NCI-H187 treated with DMSO at 0.1 percent for 48 hours (cell line): ENCODE measurements at places on chromosomes 6 and 20.

GRCh38 chr6:113630738-113631535 is 226.2 kb upstream of the MARCKS start:
- DNase-seq, result no peak

GRCh38 chr6:161035981-161036263 is 44.4 kb downstream of the MAP3K4 start:
- DNase-seq, result no peak

DNA sequence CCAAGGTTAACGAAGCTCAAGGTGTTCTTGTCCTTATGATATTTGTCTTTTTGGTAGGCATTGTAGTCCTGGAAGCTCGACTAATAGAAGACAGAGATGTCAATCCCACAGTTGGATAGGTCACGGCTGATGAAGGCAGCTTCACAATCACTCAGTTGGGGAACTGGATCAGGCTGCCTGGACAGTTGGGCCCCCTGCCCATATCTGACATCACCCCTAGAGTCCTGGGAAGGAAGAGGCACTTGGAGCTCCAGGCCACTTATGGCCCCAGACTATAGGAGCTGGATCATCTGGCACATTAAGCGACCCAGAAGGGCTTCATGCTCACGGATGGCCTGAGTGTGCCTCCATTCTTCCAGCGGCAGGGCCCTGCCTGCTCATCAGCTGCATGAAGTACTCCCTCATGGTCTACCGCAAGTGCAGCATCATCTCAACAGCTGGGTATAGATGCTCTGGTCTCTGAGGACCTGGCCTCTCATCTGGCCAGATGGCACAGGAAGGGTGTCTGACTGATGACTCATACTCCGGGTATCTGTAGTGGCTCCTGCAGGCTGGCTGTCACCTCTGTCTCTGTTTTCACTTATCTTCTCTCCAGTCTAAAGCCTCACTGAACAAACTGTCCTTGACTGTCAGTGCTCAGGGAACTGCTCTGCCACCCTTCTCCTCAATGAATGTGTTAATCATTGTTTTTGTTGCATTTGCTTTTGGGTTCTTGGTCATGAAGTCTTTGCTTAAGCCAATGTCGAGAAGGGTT is 29.2 kb upstream of the SSR1 start:
- DNase-seq, result no peak

- no peak for DNase-seq
Measured at GRCh38 chr6:36769183-36769675, 70.0 kb downstream of the CPNE5 start.

DNA sequence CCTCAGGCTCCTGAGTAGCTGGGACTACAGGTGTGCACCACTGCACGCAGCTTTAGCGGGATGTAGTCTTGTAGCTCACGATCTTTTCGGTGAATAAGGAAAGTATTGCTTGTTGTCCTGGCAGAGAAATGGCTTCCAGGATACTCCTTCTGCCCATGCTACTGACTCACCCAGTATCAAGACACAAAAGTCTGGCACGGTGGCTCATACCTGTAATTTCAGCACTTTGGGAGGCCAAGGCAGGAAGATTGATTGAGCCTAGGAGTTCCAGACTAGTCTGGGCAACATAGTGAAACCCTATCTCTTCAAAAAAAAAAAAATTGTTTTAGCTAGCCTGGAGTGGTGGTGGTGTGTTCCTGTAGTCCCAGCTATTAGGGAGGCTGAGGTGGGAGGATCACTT is 40.9 kb upstream of the B4GALT5 start:
- no peak for DNase-seq

DNA sequence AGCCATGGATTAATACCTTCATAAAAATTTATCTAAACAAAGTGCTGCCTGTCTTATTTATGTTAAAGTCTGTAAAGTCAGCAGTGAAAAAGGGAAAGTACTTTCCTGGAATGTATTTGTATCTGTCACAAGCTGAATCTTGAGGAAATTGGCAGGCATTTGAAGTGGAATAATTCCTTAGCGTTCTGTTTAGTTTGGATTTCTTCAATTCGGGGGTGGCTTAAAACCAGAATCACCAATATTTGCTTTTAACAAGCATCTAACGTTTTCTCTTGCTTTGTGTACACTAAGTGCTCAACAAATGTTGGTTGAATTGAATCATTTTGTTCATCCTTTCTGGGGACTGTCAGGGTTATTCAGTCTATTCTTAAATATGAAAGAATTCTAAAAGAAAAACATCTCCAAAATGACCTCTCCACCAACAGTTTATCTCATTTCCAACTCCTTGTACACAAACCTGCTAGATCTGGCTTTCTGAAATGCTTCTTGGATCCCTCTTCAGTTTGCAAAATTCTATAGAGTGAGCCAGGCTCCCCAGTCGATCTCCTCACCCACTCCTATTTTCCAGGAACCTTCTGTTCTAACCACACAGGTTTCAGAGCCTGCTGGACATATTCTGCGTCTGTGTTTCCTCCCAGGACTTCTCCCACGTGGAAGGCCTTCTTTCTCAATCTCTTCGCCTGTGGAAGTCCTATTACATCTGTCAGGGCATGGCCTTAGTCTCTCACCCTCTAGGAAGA is 2.0 kb upstream of the NPEPL1 start:
- DNase-seq, result no peak

DNA sequence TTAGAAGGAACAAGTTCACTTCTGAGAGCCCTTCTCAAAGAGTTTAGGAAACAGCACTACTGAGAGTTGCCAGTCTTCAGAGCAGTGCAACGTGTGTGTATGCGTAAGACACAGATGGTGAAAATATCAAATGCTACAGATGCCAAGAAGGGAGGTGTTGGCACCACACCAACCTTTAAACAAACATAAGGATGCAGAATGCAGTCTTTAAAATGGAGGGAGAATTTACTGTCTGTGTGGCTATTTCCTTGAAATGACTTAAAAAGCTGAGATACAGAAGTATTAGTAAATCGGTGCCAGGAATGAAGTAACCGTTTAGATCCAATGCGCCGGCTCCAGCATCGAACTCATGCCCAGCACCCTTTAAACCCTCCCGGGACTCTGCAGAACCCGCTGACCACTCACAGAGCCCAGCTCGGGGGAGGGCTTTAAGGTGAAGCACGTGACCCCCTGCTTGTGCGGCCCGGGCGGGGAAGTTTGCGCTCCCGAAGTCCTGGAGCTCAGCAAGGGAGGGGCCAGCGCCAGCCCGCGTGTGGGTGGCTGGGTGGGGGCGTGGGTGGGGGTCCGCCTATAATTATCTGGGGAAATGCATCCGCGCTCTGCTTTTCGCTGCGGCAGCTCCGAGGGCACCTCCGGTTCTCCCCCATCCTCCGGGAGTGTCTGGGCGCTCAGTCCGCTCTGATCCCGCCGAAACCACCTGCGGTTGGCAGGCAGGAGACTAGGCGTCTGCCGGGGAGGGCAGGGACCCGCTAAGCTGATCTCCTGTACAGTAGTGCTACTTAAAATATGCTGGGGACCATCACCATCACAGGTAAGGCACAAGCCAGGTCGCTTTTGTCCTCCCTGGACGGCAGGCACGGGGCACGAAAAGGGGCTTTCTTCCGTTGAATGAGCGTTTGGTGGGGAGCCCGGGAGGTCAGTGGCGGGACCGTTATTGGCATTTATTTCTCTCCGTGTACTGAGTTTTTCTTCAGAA is 66.0 kb downstream of the ZBTB2 start:
- DNase-seq, result no peak

GRCh38 chr6:51314965-51315364 is 496.3 kb downstream of the TFAP2B start:
- DNase-seq, result no peak

- no peak for DNase-seq
Measured at GRCh38 chr20:38952153-38952552, 10.0 kb upstream of the DHX35 start.

- no peak for DNase-seq
Measured at GRCh38 chr6:162854734-162855191, 127.0 kb downstream of the PACRG start.

DNA sequence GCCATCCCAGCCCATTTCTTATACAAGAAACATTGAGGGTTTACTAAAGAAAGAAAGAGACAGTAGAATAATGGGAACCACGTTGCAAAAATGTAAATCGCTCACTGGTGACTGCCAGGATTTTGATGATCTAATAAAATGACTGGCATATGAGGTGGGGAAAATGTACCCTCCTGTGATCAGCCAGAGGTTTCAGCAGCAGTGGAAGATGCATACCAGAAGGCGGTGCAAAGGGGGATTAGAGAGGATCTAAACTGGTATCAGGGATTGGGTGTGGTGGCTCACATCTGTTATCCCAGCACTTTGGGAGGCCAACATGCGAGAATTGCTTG is 60.8 kb upstream of the DDR1 start:
- DNase-seq, result no peak

- DNase-seq, result peak; percentile 23
Measured at GRCh38 chr6:143765422-143766184, 77.5 kb upstream of the LTV1 start.

- DNase-seq, result no peak
Measured at GRCh38 chr6:122400462-122401089, 1.1 kb downstream of the HSF2 start.

GRCh38 chr20:45392733-45393132 is 14.6 kb upstream of the TP53TG5 start:
- no peak for DNase-seq

DNA sequence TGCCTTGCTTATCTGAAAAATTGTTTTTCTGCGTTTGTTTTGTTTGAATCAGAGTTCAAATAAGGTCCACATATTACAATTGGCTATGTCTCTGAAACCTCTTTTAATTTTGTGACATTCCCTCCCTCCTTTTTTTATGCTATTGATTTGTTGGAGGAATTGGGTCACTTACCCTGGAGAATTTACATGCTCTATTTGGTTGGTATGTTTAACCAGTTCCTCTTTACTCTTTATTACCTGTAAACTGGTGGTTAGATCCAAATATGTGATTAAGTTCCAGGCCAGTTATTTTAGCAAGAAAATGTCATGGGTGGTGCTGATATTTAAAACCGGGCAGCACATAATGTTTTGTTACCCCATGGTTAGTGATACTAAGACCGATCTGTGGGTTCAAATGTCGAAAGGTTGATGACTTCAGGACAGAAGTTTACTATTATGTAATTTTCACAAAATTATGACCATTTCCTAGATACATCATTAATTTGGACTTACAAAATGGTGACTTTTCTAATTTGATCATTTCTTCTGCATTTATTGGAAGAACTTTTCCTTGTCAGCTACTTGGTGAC is 77.3 kb downstream of the KIZ start:
- DNase-seq, result no peak

DNA sequence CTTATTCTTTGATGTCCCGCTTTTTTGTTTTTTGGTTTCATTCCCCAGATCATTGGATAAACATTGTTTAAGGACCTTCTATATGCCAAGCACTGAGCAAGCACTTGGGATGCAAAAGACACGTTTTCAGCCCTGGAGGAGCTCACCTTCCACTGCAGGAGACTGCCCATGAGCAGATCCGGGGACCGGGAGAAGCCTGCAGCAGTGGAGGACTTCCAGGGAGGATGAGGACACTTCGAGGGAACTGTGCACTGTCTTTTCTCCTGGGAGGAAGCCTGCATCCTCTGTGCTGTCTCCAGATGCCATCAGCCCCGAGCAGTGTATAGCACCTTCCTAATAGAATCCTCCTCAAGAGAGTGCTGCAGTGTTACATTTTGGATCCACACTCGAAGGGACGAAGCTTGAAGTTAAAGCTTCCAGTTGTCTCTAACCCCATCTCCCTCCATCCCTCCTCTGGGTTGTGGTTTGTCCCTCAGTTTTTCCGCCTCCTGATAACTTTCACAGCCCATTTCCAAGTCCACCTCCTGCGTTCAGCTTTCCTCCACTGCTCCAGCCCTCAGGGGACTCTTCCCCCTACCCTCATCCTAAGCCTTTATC is 5.8 kb upstream of the KCNG1 start:
- no peak for DNase-seq

DNA sequence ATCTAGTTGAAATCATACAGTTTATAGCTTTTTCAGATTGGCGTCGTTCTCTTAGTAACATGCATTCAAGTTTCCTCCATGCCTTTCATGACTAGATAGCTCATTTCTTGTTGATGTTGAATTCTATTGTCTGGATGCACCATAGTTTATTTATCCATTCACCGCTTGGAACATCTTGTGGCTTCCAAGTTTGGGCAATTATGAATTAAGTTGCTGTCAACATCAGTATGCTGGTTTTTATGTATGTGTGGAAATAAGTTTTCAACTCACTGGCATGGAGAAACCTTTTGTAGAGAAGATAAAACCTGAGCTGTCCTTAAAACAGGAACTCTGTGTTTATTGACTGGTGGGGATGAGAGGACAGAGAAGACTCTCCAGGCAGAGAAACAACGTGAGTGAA is 248.0 kb downstream of the CDC5L start:
- DNase-seq, result no peak

DNA sequence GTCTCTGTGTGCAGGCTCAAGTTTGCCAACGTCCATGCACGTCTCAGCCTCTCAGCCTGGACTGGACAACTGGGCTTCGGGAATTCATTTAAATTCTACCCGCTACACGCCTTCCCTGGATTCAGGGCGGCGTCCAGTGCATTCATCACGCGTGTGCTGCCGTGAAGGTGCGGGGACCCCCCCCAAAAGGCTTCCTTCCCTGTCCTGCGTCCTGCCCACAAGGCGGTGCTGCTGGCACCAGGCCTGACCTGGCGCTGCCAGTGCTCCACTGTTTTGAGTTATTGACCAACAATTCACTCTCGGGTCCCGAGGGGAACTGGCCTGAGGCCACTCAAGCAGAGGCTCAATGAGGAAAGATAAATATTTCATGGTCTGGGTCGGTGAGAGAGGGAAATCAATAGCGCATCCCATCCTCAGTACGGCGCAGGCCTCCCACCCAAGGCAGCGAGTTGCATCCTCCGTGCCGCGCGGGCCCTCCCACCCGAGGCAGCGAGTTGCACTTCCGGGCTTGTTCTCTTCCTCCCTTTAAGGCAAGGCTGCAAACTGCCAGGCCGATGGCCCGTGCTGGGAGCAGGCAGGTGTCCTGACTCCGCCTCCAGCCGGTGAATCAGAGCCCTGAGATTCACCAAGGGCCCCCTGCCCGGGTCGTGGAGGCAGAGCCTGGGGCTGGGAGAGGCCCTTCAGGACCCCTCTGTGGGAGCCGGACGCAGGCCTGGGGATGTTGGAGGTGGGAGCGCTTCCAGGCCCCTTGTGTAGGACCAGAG is 22.8 kb upstream of the BHLHE23 start:
- DNase-seq, result no peak

- peak; percentile 31 for DNase-seq
Measured at GRCh38 chr6:4466261-4466660, 309.9 kb upstream of the CDYL start.

DNA sequence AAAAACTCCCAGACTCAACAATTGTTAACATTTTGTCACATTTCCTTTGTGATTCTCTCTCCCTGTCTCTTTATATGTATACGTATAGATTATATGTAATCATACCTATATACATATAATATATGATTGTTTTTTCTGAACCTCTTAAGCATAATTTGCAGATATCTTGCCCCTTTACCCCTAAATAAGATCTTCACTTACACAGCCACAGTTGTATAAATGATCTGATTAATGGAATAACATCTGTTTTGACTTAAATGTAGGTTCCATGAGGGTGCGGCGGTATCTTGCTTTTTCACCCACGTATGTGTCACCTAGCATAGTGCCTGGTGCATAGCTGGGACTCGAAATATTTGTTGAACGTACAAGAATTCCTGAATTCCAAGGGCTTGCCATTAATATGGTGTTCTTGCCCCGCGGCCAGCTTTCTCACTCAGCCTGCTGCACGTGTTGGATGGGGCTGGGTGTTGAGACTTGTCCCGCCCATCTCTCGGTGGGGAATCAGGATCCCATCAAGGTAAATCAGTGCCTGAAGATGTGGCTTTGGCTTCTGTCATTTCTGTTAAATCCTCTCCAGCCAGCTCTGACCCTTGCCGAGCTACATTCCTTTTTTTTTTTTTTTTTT is 10.4 kb upstream of the MANBAL start:
- DNase-seq, result no peak

- no peak for DNase-seq
Measured at GRCh38 chr6:134666125-134666524, 283.8 kb downstream of the ALDH8A1 start.
